ENCODE measurements at places on chromosomes 2 and 18. TPM values are rescaled to one million over a fixed set of nuclear protein-coding genes. Genes with fewer than 3 reads are reported as not detected.

DNA sequence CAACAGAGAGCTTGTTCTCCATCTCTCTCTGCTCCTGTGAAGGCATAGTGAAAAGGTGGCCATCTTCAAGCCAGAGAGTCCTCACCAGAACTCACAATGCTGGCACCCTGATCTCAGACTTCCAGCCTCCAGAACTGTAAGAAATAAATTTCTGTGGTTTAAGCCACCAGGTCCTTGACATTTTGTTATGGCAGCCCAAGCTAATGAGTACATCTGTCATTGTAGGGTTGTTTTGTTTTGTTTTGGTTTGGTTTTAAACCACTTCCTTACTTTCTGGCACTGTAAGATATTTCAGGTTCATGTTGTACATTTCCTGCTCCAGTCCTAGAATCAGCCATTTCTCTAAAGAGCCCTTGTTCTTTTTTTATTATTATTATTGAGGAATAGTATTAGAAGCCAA lies 171.2 kb downstream of the CPS1 start:
- DNase-seq, result no peak

GRCh38 chr2:99809259-99809900 lies 319.6 kb upstream of the REV1 start:
- no peak for DNase-seq

DNA sequence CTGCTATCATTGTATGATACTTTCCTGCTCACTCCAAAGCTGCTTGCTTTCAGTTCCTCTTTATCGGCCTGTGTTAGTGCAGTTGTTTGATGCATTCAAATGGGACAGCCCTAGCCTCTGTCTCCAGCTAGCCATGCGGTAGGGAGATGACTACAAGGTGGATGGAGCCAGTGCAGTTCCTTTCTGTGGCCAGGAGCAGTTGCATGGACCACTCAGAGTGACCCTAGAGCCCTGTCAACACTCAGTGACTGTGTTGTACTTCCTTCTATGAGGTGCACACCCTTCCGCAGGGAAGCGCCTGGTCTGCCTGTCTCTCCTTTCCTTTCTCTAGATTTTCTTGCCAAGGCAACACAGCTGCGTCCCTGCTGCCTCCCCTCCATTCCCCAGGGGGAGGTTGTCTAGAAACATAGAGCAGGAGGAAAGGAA lies 33.8 kb downstream of the KCNS3 start:
- DNase-seq, result peak; percentile 23

DNA sequence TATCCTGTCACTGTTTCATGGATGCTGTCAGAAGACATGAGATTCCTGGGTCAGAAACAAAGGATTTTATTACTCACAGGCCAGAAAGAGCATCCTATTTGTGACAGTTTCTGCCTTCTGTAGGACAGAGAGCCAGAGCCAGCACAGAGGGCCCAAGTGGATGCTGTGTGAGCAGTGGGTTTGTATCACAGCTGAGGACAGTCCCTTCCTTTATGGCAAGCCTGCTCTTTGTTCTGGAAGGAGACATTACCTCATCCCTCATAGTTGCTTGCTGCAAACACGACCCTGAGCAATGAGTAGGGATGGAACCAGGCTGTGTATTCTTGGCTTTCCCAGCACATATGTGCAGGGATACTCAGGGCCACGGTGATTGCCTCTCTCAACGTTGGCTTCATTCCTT lies 41.6 kb downstream of the ARHGEF4 start:
- DNase-seq, result no peak

- DNase-seq, result no peak
Measured at GRCh38 chr18:32298171-32298667, 108.4 kb downstream of the MEP1B start.

DNA sequence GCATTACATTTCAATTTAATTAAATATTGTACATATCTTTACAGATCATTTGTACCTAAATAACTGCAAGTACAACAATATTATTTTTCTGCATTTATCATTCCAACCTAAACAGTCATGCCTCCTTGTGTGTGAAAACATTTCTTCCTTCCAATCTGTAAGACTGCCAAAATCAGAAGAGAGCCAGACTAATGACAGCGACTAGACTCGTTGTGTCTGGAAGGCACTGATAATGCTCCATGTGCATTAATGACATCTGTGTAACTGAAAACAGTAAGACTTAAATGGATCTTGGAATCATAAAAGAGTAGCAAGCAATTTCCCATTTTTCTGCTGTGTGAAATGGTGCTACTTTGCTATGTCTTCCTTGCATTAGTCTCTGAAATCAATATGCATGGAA lies 278.0 kb upstream of the DSEL start:
- DNase-seq, result no peak

DNA sequence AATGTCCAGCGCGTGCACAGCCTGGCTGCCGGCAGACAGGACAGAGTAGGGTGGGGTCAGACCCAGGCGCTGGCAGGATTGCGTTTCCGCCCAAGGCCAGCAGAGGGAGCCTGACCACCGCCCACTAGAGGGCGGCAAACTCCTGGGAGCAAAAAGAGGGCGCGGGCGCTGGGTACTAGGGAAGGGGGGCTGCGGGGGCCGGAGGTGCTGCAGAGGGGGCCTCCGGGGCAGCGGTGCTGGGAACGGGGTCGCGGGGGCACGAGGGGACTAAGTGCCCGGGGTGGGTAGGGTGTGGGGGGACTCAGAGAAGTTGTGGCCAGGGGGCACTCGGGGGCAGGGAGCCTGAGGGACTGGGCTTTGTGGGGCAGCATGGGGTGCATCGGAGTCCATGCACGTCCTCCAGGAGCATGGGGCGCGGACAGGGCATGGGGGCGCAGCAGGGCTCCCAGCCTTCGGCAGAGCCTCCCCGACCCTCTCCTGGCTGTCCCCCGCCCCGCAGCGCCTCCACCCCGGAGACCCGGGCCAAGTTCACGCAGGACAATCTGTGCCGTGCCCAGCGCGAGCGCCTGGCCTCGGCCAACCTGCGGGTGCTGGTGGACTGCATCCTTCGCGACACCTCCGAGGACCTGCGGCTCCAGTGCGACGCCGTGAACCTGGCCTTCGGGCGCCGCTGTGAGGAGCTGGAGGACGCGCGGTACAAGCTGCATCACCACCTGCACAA lies 3.2 kb downstream of the TEKT4 start:
- DNase-seq, result peak; percentile 15

- no peak for DNase-seq
Measured at GRCh38 chr2:33509908-33510585, 33.6 kb downstream of the RASGRP3 start.

DNA sequence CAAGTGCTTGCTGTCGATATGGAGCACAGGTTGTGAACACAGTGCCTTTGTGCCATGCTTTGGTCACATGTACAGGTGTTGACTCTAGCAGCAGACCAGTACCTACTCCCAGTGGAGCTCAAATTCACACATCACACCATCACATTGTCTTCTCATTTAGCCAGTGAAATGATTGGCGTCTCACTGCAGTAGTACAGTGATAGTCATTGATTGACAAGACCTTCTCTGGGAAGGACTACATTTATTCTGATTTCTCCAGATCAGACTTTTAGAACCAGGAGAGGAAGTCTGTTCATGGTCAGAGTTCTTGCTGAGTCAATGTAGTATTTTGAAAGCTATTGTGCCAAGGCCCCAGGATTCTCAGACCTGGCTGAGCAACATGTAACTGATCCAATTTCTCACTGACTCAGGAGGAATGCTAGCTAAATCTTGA lies 75.2 kb downstream of the FMNL2 start:
- no peak for DNase-seq

GRCh38 chr2:225112362-225113126 lies 70.3 kb upstream of the DOCK10 start:
- peak; percentile 18 for DNase-seq

GRCh38 chr2:41941831-41942230 lies 106.0 kb upstream of the PKDCC start:
- no peak for DNase-seq

DNA sequence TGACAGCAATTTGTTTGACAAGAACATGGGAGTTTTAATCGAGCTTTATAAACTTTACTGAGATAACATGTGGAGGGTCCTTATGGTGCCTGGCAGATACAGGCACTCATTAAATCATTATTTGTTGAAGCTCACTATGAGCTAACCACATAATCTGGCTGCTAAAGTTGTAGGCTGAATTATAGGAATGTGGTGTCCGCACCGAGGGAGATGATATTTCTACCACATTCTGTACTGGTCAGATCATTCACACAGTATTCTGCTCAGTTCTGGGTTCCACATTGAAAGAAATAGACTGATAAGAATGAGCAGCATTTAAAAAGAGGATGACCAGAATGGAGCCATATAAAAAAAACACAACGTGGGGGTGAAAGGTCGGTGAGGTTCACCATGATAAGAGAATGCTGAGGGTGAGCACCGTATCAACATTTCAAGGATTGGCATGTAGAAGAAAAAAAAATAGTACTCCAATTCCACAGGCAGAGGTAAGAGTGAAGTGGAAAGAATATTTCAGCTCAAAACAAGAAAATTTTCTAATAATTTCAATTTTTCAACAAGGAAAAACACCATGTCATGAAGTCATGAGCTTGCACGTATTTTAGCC lies 54.4 kb downstream of the TMEFF2 start:
- no peak for DNase-seq

DNA sequence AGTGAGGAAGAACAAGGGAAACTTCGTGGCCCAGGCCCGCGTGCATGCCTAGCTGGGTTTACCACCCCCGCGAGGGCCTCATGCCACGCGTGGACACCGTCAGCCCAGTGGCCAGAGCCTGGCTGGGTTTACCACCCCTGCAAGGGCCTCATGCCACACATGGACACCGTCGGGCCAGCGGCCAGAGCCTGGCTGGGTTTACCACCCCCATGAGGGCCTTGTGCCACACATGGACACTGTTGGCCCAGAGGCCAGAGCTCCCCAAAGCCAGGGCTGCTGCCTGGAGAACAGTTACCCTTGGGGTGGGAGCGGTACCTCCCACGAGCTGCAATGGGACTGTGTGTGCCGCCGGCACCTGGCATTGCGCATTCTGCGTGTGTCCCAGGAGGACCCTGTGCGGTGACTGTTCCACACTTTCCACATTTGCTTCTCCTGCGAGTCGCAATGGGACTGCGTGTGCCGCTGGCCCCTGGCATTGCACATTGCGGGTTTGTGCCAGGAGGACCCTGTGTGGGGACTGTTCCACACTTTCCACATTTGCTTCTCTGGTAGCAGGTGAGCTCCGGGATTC lies 105.6 kb upstream of the CTDP1 start:
- no peak for DNase-seq

DNA sequence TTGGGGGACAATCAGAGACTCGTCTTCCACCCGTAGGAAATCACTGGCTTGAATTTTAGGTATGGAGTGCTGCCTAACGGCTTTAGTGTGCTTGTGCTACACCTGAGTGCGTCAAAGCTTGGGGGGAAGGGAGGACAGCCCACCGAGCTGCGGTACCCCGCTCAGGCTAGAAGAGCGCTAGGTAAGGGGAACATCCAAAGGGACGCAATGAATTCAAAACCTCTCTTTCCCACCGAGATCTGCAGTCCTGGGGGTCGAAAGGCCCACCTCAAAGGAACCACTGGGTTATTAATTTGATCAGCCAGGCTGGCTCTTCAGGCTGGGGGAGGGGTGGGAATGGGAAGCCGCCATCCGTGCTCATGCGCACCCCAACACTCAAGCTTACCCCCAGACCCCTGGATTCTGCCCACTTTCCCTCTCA lies 2.7 kb downstream of the EPHA4 start:
- no peak for DNase-seq

DNA sequence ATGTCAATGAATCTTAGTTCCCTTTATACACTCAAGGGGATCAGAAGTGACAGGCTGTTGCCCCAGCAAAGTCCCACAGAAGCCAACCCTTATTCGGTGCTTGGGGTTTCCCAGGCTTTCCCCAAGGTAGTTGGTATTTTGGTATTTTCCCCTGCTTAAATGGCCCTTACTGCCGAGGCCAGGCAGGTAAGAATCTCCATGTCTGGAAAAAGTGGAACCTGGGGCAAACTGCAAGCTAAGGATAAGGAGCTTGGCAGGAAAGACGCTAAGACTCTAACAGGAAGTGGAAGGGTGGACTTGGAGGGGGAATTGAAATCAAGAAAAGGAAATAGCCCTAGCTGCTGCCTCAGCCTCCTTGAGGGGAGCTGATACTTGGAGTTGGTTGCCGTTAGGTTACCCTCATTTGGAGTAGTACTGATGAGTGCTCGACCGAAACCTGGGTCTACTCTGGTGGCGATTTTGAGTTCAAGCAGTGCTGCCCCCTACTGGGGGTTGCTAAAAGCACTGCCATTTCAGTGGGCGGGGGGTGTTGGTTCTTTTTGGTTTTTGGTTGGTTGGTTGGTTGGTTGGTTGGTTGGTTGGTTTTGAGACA lies 3.3 kb upstream of the GPBAR1 start:
- peak; percentile 83 for DNase-seq

GRCh38 chr2:136395582-136395981 lies 277.6 kb upstream of the CXCR4 start:
- DNase-seq, result no peak

DNA sequence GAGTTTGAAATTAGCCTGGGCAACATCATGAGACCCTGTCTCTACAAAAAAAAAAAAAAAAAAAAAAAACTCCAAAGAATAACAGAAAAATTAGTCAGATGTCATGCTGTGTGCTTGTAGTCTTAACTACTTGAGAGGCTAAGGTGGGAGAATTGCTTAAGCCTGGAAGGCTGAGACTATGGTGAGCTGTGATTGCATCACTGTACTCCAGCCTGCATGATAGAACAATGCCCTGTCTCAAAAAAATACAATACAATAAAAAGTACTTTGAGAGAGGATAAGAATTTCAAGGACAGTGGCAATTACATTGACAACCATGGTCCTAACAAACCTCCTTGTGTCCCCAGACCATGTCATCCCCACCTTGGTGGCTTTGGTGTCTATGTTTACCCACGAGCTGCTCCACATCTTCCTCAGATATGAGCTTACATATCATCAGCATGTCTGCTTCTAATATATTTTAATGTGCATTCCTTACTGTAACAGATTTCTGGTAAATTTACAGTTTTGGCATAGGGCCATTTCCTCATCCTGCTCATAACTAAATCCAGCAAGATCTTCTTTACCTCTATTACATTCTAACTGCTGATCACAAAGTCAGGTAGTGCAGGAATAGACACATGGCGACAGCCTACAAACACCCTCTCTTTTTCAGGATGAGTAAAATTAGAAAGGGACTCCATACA lies 437.7 kb upstream of the HNRNPA3 start:
- DNase-seq, result no peak

DNA sequence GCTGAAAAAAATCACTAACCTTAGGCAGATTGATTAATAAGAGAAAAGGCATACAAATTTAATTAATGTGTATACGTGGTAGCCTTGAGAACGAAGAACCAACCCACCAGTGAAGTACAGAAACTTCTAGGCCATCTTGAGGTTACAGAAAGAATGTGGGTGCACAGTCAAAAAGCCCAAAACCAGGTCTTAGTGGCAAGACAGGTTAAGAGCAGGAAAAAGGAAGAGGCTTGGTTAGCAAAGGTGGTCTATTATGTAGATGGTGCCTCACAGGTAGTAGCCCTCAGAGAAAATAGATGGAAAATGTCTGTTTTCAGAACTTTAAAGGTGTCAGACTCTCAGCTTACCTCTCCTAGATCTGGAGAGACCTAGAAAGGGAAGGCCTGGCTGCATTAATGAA lies 22.0 kb upstream of the SLC35G4 start:
- DNase-seq, result no peak

Gene GPD2
- polyA plus RNA-seq, result 8.0 TPM

Gene PLCD4
- polyA plus RNA-seq, result not detected

Gene CCT4
- polyA plus RNA-seq, result 103 TPM

All from naive B cell (primary cell).